ENCODE measurements at places on chromosomes 6 and 20. TPM values are rescaled to one million over a fixed set of nuclear protein-coding genes. Genes with fewer than 3 reads are reported as not detected.

GRCh38 chr20:58112017-58112781, 116.3 kb downstream of the ANKRD60 start:
- no peaks in the 10 kb centered on the region for H3K27me3 ChIP-seq
- no peaks in the 10 kb centered on the region for H3K4me1 ChIP-seq
- H3K36me3 ChIP-seq: no peaks in the 10 kb centered on the region

GRCh38 chr6:135880066-135880972, 28.8 kb downstream of the PDE7B start:
- peak overlapping the region; percentile 21 for H3K4me3 ChIP-seq
- H3K4me1 ChIP-seq: peaks cover 7% of the 10 kb centered on the region
- H3K27ac ChIP-seq: no peak overlapping the region
- no peak for DNase-seq

DNA sequence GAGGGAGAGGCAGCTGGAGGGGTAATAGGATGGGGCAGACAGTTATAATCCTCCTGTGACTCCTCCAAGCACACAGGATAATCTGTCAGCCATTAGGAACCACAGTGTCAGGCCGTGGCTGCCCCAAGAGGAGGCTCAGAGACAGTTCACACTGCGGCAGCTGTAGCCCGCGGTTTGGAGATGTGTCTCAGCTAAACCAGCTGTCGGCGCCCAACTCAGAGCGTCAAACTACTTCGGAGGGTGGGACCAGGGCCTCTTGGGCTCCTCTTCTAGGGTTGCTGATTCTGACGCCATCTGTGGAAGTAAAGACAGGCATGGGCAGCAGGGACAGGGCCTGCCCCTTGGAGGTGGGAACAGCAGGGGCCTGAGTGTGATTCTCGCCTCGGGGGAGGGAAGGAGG, 309.8 kb downstream of the CDC5L start:
- H3K4me1 ChIP-seq: peaks cover 5% of the 10 kb centered on the region
- H3K36me3 ChIP-seq: no peaks in the 10 kb centered on the region
- H3K4me3 ChIP-seq: no peak overlapping the region

- H3K27me3 ChIP-seq: no peaks in the 10 kb centered on the region
- H3K4me3 ChIP-seq: no peak overlapping the region
- H3K4me1 ChIP-seq: no peaks in the 10 kb centered on the region
Observed at GRCh38 chr6:153170511-153170910, 39.4 kb upstream of the RGS17 start.

DNA sequence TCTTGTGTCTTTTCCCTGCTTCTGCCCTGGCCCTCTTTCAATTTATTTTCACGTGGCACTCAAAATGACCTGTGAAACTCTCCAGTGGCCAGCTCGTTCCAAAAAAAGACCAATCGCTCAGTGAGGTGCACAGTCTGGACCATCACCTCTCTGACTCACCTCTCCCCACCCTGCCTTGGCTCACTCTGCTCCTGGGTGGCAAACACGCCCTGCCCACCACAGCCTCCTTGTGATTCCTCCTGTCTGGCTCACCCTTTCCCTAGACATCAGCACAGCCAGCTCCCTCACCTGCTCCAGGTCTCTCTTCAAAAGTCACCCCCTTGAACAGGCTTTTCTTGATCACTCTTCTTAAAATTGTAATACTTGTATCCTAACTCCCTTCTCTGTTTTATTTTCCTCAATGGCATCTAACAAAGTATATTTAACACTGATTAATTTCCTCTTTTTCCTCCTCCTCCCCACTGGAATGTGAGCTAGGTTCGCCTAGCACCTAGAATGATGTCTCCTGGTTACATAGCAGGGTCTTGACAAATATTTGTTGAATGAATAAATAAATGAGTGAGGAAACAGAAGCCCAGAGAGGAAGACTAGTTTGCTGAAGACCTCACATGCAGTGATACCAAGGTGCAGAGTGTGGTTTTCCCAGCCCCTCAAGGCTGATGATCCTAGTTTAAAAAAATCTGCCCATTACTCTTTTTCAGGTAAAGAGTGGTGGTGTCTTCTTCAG, 109.0 kb downstream of the GJA10 start:
- H3K4me1 ChIP-seq: peaks cover 44% of the 10 kb centered on the region
- H3K4me3 ChIP-seq: no peak overlapping the region
- no peak for DNase-seq
- no peaks in the 10 kb centered on the region for H3K27me3 ChIP-seq
- H3K27ac ChIP-seq: no peak overlapping the region
- no peaks in the 10 kb centered on the region for H3K36me3 ChIP-seq

DNA sequence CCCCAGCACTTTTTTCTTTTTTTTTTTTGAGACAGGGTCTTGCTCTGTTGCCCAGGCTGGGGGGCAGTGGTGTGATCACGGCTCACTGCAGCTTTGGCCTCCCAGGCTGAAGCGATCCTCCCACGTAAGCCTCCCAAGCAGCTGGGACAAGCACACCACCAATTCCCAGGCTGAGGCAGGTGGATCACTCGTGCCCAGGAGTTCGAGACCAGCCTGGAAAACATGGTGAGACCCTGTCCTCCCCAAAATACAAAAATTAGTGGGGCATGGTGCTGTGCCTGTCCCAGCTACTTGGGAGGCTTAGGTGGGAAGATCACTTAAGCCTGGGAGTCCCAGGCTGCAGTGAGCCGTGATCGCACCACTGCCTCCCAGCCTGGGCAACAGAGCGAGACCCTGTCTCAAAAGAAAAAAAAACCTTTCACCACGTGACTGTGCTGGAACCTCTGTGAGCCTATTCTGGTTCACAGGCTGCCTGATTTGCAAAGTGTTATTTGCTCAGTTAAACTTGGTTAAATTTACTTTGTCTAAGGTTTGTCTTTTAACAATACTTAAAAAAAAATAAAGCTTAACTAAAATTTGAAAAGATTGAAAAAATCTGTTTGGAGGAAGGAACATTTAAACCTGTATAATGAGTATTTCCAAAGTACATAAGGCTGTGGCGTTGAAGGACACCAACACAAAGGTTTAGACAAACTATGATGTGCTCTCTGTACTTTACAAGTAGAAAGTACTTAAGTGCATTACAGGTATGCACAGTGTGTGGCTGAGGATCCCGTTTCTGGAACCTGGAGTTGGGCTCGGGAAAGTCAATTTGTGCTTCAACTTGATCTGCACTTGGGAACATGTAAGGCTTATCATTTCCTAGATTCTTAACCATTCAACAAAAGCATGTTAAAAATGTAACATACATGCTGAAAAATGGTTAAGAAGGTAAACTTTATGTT, 55.0 kb downstream of the PPP1R3G start:
- DNase-seq: no peak
- H3K4me3 ChIP-seq: no peak overlapping the region
- no peaks in the 10 kb centered on the region for H3K4me1 ChIP-seq
- no peaks in the 10 kb centered on the region for H3K36me3 ChIP-seq
- no peak overlapping the region for H3K27ac ChIP-seq
- no peaks in the 10 kb centered on the region for H3K27me3 ChIP-seq

DNA sequence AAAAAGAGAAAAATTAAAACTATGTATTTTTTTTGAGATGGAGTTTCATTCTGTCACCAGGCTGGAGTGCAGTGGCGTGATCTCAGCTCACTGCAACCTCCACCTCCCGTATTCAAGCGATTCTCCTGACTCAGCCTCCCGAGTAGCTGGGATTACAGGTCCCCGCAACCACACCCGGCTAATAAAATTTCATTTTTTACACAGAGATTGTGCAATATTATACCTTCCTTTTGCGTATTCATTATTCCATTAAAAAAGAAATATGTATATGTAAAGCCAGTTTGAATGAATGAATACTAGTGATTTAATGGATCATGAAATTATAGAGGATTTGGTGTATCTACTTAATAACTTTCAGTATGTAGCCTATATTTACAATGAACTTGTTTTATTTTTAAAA, 38.2 kb upstream of the CTAGE9 start:
- H3K36me3 ChIP-seq: no peaks in the 10 kb centered on the region
- no peak overlapping the region for H3K27ac ChIP-seq
- H3K27me3 ChIP-seq: no peaks in the 10 kb centered on the region
- DNase-seq: no peak

DNA sequence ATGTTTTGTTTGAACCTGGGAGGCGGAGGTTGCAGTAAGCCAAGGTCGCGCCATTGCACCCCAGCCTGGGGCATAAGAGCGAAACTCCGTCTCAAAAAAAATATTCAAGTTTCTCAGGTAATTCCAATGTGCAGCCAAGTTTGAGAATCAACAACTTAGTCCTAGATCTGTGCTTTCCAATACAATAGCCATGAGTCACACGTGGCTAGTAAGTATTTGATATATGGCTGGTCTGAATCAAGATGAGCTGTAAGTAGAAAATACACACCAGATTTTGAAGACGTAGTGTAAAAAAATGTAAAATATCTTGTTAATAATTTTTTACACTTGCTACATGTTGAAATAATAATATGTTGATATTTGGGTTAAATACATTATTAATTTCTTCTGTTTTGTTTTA, 35.0 kb upstream of the BTBD3 start:
- H3K36me3 ChIP-seq: no peaks in the 10 kb centered on the region
- no peaks in the 10 kb centered on the region for H3K27me3 ChIP-seq
- no peak overlapping the region for H3K4me3 ChIP-seq
- H3K4me1 ChIP-seq: no peaks in the 10 kb centered on the region
- H3K27ac ChIP-seq: no peak overlapping the region

DNA sequence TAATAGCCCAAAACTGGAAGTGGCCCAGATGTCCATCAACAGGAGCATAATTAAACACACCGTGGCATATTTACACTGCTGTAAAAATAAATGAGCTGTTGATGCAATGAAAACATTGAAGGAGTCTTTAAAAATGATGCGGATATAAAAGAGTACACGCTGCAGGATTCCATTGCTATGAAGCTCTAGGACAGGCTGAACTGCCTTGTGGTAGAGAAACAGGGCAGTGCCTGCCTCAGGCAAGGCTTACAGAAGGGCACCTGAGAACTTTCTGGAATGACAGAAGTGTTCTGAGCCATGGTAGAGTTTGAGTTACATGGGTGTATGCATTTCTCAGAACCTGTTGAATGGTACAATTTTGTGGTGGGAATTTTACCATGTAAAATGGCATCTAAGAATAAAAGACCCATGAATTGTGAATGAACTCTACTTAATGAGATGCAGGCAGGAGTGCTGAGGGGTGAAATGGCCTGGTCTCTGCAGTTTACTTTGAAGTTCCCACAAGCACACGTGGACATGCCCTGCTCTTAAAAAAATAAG, 45.3 kb upstream of the RIN2 start:
- no peaks in the 10 kb centered on the region for H3K36me3 ChIP-seq
- no peak for DNase-seq
- no peak overlapping the region for H3K4me3 ChIP-seq

DNA sequence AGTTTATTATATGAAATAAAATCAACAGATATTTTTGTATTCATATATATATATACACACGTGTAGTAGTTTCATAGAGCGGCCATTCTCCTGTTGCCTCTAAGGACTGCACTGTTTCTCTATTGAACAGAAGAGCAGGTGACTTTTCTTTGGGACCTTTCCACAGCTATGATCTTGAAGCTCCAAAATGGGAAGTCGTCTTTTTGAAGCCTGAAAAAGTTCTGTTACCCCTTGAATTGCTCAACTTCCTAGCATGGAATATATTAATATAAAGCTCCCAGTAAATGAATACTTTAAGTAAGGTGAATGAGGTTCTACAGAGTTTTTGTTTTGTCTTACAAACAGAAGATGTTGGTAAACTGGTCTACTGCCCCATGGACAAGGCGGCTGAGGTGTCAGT, 42.2 kb upstream of the ADTRP start:
- no peak overlapping the region for H3K27ac ChIP-seq
- no peak overlapping the region for H3K4me3 ChIP-seq
- no peaks in the 10 kb centered on the region for H3K36me3 ChIP-seq
- no peak for DNase-seq

- no peak for DNase-seq
- no peak overlapping the region for H3K4me3 ChIP-seq
- no peaks in the 10 kb centered on the region for H3K36me3 ChIP-seq
- no peak overlapping the region for H3K27ac ChIP-seq
- no peaks in the 10 kb centered on the region for H3K27me3 ChIP-seq
- no peaks in the 10 kb centered on the region for H3K4me1 ChIP-seq
Observed at GRCh38 chr20:24821391-24821790, 127.7 kb upstream of the CST7 start.

GRCh38 chr6:45592991-45593390, 215.3 kb upstream of the SUPT3H start:
- DNase-seq: no peak
- no peak overlapping the region for H3K27ac ChIP-seq
- H3K36me3 ChIP-seq: no peaks in the 10 kb centered on the region
- peaks cover 16% of the 10 kb centered on the region for H3K4me1 ChIP-seq
- no peaks in the 10 kb centered on the region for H3K27me3 ChIP-seq

The TEAD3 gene
- 82.2 TPM for total RNA-seq

The NHLRC1 gene
- 0.83 TPM for total RNA-seq

The SMPD2 gene
- total RNA-seq: 4.6 TPM

- DNase-seq: no peak
- no peaks in the 10 kb centered on the region for H3K4me1 ChIP-seq
- no peak overlapping the region for H3K4me3 ChIP-seq
- H3K36me3 ChIP-seq: no peaks in the 10 kb centered on the region
Observed at GRCh38 chr6:38459291-38459690, 180.4 kb downstream of the BTBD9 start.

- no peaks in the 10 kb centered on the region for H3K4me1 ChIP-seq
- no peaks in the 10 kb centered on the region for H3K36me3 ChIP-seq
- no peak overlapping the region for H3K27ac ChIP-seq
Observed at GRCh38 chr6:119686644-119687043, 337.1 kb upstream of the MAN1A1 start.

The CSNK2A1 gene
- total RNA-seq: 57.0 TPM

- H3K4me1 ChIP-seq: no peaks in the 10 kb centered on the region
- H3K36me3 ChIP-seq: no peaks in the 10 kb centered on the region
- H3K27me3 ChIP-seq: no peaks in the 10 kb centered on the region
- H3K27ac ChIP-seq: no peak overlapping the region
- DNase-seq: no peak
Observed at GRCh38 chr6:49384904-49385303, 78.1 kb downstream of the MMUT start.
